ENCODE measurements at places on chromosomes 3 and 15.

GRCh38 chr3:101069901-101070798 is 76.9 kb upstream of the ABI3BP start:
- peak; percentile 53 for DNase-seq

GRCh38 chr3:76367281-76367680 is 581.9 kb upstream of the ZNF717 start:
- no peak for DNase-seq

GRCh38 chr15:94576889-94577533 is 345.6 kb downstream of the MCTP2 start:
- no peak for DNase-seq

- DNase-seq = peak; percentile 23
Measured at GRCh38 chr3:113193288-113193687, 18.1 kb upstream of the BOC start.

GRCh38 chr15:70036585-70037291 is 61.0 kb downstream of the TLE3 start:
- no peak for DNase-seq

DNA sequence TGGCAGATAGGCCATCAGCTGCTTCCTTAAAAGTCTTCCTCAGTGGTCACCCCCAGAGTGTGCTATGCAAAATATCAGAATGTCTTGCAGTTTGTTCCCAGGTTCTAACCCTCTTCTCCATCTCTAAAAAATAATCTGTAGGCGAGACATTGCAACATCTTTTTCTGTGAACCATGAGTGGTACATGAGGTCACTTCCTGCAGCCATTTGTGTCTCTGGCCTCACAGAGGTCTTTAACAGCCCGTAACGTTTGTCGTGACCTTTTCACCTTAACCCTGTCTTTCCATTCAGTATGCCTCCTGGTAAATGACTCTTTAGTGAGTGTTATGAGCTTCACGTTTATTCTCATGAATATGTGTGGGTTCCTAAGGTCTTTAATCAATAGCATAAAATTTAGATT is 145.4 kb downstream of the KLHL25 start:
- no peak for DNase-seq

DNA sequence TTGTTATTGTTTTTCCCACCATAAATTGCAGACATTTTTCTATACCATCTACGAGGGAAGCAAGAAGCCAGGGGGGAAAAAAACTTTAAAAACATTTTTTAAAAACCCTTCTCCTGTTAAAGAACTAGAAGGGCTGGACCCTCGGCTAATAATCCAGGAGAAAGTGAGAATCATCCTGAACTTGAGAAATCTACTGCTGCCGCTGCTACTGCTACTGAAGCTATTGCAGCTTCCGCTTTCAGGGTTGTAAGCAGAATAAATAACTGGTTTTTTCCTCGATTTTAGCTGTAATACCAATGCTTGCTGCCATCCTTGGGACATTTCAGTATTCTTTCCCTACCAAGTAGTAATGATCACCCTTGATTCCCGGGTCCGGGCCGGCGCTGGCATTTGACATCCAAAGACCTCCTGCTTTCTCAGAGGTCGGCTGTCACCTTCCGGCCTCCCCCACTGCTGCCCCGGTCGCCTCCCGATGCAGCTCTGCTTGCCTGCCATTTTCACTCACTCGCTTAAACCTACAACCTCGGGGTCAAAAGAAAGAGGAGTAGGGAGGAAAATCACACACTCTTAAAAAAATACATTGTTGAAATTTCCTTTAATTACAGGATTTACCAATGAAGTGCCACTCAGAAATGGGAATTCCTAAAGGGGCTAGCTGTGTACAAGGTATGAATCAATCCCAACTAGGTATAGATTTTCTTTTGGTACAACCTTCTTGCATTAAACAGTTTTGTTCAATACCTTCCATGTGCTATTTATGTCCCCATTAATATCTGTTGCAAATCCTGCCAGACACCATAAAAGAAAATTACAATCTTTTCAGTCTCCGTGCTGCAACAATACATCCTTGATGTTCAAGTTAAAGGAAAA is 674 bp upstream of the MECOM start:
- peak; percentile 50 for DNase-seq

GRCh38 chr3:86046436-86047136 is 944.4 kb downstream of the VGLL3 start:
- DNase-seq = no peak

DNA sequence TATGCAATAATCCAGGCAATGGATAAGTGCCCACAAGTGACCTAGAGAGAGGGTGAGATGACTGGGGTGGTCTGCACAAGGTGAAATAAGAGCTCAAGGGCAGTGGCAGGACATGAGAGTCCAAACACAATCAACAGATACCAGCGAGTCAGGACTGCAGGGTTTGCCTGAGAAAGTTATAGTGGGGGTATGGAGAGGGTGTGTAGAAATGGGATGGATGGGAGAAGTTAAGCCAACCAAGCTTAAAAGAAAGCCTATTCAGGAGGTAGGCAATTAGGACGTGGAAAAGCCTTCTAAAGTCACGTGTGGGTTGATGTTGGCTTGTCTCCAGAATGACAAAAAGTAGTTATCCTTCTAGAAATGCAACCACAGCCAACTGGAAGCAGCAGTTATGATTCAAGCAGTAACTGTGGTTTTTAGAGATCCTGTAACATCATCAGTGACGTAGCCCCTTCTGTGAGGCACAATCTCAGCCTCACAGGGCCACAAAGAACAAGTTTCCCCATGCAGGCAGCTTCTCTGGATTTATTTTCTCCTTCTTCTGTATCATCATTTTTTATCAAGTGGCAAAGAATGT is 56.1 kb downstream of the FAM174B start:
- DNase-seq = no peak

GRCh38 chr3:9514956-9515355 is 38.7 kb downstream of the LHFPL4 start:
- no peak for DNase-seq

- DNase-seq = peak; percentile 47
Measured at GRCh38 chr3:107235928-107236315, 141.3 kb upstream of the CCDC54 start.

GRCh38 chr3:98564282-98565005 is 29.0 kb downstream of the CPOX start:
- no peak for DNase-seq

- no peak for DNase-seq
Measured at GRCh38 chr3:189902230-189903186, 218.2 kb downstream of the P3H2 start.

GRCh38 chr3:12424635-12425319 is 59.5 kb upstream of the TSEN2 start:
- no peak for DNase-seq

- no peak for DNase-seq
Measured at GRCh38 chr3:183318877-183319276, 65.8 kb downstream of the B3GNT5 start.

GRCh38 chr3:24303057-24303754 is 191.4 kb downstream of the THRB start:
- no peak for DNase-seq

DNA sequence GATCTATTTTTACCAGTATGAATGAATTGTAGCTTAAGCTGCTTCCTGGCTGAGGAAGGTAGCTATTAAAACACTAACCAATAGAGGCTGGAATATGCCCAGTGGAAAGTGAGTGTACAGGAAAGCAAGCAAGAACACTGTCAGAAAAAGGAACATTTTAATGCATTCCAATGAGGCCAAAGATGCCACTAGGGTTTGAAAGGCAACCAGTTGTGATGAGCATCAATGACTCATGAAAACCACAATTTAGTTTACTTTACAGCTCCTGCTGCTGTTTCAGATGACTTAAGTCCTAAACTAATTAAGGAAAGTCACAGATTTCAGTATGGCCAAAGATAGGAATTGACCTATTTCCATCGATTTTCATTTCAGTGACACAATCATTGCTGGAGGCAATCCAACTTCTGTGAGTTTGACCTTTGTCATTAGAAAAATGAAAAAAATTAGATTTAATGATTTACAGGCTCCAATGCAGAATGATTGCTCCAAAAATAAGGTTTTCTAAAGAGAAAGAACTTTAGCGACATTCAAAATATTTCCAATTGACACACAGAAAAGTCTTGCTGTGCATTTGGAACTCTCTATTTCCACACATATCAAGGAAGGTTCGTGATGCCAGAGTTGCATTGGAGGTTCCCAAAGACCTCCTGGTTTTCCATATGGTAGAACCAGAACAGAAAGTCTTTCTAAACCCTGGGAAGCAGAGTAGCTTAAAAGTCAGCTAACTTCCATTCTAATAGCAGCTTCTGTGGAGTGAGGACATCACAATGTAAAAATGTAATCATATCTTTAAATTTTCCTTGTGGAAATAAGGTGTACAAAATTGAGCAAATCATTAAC is 103.0 kb downstream of the SUCNR1 start:
- no peak for DNase-seq

DNA sequence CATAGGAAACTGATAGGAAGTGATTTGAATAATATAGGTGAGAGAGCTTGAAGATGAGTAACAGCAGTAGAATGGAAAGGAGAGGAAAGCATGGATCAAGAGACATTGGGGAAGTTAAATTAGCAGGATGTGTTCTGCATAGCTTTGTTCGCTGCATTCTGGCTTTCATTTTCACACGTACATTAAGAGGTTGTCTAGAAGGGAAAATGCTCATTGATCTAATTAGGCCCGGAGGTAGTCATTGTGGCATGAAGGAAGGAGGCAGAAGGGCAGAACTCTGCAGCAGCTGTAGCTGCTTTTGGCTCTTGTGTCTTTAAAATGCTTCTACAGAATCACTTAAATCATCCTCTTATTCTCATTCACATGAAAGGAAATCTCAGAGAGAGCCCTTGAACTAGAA is 40.3 kb downstream of the KCNAB1 start:
- no peak for DNase-seq

DNA sequence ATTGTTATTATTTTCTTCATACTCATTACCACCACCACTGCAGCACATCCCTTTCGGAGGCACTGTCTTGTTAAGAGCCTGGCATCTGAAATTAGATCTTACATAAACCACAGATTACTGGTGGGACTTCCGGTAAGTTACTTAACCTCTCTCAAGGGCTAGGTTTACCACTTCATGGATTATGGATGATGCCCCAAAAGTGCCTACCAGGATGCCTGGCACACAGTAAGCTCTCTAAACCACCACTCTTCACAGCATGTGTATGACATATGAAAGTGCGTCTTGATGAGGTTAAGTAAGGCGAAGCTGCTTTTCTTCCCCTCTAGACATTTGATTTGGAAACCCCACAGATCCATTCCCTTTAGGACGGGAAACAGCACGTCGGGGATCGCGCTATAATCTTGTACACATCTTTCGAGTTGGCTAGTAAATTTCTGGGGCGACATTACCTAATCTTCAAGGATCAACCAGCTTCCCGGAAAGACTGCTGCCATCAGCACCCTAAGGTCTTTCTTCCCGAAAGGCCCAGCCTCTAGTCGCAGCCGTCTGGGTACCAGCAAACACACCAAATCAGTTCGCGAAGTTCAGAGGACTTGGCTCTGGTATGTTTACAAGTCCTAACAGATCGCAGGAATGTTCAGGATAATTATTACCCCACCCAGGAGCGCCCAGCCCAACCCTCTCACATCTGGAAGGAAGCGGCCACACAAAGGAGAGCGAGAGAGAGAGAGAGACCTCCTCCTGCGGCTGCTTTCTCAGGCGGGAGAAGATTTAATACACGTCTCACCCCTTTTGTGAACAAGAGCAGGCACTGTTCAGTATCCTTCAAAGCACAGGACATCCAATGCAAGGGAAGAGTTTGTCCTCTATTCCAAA is 155.1 kb upstream of the FRMD4B start:
- peak; percentile 31 for DNase-seq

GRCh38 chr3:21934591-21934990 is 183.6 kb upstream of the ZNF385D start:
- no peak for DNase-seq

DNA sequence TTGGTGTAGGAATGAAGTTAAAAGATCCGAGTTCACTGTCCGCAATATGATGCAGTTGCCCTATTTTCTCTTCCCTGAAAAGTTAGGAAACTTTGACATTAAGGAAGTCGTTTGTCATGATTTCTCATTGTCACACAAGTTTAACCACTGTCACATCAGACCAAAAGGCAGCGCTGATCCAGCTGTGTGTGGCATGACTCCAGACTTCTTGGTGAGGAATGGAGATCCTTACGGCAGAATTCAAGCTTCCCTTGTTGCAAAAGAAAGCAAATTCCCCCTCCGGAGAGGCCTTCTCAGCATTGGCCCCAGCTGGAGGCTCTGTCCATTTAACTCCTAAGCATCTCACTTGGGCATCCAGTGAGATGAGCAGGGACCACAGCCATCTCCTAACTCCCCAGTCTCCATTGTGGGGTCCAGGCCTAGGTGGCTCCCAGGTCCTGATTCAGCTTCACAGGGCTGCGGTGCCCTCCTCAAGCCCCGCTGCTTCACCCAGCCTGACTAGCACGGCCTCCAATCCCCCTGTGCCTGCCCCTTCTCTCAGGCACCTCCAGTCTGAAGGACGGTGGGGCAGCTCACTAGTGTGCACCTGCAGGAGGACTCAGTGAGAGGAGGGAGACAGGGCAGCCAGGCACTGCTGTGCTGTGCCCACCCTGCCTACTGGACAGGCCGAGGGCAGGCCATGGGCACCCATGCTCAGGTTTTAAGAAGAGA is 159.5 kb downstream of the CHSY1 start:
- DNase-seq = no peak

DNA sequence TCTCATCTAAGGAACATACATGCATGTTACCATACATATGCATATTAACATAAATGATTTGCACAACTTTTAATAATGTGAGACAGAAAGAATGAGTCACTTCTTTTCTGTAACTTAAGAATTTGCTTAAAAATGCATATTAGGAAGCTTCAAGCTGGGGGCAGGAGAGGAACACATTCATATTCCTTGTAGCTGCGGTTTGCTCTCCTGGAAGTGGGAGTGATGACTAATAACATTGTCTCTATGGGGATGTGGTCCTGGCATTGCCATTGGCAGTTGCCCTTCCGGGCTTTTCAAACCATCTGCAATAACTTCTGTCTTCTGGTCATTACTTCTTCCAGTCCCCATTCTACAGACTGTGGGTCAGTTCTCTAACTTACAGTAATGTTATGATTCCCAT is 15.6 kb downstream of the CHST2 start:
- no peak for DNase-seq

DNA sequence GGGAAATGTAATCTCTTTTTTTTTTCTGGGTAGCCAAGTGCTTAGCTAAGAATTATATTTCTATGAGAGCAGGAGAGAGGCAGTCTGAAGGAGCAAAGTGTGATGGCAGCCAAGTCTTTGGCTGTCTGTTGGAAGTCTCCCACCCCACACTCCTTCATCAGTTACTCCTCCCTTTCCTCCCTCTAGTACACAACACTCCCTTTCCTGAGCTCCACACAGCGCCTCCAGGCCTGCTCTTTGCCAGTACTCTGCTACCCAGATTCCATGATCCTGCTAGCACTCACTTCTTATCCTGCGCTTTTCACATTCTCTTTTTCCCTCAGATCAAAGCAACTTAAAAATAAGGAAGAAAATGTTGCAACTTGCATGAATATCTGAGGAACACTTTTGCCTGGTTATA is 37.4 kb upstream of the SNRK start:
- DNase-seq = no peak

- no peak for DNase-seq
Measured at GRCh38 chr3:61233746-61234145, 17.5 kb downstream of the FHIT start.

DNA sequence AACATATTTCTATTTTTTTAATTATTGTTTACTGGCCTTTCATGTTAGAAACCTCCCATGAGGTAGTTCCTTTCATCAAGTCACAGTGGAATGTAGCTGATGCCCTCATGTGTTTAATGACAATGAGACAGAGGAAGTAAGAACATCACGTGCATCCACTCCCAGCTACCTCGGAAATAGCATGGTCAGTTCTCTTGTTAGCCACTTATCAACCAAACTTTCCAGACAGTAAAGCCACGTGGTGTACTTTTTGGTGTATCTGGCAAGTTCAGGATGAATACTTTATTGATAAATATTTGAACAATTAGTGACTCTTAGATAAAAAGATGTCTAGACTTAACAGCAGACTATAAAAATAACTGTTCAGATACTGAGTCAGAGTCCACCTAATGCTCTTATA is 781.7 kb downstream of the MECOM start:
- DNase-seq = no peak

Data from nephron progenitor cell (in vitro differentiated cells).